ENCODE measurements at places on chromosomes 3 and 15. TPM values are rescaled to one million over a fixed set of nuclear protein-coding genes. Genes with fewer than 3 reads are reported as not detected.

The OXSM gene
- 10.6 TPM for total RNA-seq

- H3K4me3 ChIP-seq = no peak overlapping the region
- DNase-seq = peak; percentile 83
- no peaks in the 10 kb centered on the region for H3K27me3 ChIP-seq
- peaks cover 49% of the 10 kb centered on the region for H3K36me3 ChIP-seq
These were observed 11.6 kb downstream of the PSMD6 start for GRCh38 chr3:64011685-64012084.

- DNase-seq = no peak
- H3K27me3 ChIP-seq = no peaks in the 10 kb centered on the region
- H3K4me1 ChIP-seq = no peaks in the 10 kb centered on the region
- peaks cover 67% of the 10 kb centered on the region for H3K36me3 ChIP-seq
- no peak overlapping the region for H3K4me3 ChIP-seq
- no peak overlapping the region for H3K27ac ChIP-seq
These were observed 70.0 kb downstream of the DHX30 start for GRCh38 chr3:47872916-47873315.

DNA sequence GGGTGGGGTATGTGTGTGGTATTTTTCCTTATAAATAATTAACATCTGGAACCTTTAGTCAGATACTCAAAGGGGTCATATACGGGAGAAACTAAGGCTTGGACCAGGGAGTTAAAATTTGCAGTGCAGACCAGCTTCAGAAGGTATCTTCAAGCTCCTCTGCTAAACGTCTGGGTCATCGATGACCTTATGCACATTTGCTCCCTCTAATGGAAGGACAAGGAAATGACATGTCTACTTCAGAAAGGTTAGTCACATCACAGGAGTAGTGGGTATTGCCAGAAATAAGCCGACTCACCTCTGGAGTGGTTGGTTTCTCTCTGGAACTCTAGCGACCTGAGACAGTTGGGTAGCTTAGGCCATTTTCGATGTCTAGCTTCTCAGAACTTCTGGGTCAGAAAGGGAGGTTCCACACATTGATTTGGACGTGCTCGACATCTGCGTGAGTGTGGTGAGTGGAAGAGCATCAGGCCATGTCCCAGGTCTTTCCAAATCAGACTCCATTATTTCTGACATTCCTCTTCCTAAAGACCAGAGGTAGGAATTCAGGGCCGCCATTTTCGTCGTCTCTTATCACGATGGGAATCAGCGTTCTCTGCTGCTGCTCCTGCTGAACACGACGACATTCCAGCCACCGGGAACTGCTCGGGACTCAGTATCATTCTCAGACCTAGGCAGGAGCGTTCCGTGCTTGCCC is 31.8 kb upstream of the RASA2 start:
- peaks cover 22% of the 10 kb centered on the region for H3K4me1 ChIP-seq
- no peaks in the 10 kb centered on the region for H3K27me3 ChIP-seq
- peak overlapping the region; percentile 71 for H3K27ac ChIP-seq
- H3K4me3 ChIP-seq = no peak overlapping the region
- no peaks in the 10 kb centered on the region for H3K36me3 ChIP-seq
